SK-N-SH (cell line): ENCODE measurements at places on chromosomes 1 and 21.

DNA sequence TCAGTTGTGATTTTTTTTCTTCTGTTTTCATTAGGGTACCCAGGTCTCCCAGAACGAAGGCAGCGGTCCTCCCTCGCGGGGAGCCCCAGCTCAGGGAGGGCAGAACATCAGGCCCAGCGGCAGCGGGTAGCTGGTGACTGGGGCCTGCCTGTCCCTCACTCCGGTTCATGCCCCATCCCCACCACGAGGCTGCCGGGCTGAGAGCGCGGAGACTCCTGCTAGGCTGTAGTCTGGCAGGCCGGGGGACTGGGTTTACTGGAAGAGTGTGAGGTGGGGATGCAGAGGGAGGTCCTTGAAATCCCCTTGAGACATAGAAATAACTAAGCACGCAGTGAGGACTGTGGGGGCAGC, 10.5 kb downstream of the BRINP2 start:
- peak; percentile 51 for DNase-seq

DNA sequence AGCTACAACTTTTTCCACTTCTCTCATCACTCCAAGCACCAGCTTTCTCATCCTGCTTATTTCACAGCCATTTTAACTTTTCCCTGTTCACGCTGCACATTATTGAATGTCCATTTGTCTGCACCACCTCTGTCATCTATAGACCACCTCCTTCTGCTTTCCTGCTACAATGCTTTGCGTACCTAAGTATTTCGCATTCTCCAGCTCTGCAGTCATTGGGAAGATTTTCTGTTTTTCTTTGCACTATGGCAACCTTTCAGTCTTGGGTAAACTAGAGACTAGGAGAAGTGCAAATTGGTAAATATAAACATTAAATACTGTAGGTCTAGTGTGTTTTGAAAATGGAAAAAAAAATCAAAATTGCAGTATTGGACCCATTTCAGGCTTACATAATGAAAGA, 835 bp downstream of the CCDC30 start:
- DNase-seq, result no peak

DNA sequence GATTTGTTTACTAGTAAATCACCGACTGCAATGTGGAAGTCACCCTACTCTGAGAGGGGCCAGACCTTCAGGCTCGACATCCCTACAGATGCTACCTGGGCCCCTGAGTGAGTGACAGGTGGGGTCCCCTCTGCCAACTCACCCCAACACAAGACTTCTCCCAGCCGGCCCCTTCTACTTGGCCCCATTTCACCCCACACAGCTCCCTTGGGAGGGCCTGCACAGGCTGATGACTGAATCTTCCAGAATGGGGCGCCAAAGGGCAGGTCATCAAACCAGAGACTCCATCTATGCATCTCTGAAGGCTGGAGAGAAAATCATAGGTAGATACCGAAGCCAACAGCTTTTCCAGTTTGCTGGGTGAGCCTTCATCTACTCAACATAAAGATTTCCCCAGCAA, 9.4 kb upstream of the S100A8 start:
- no peak for DNase-seq

DNA sequence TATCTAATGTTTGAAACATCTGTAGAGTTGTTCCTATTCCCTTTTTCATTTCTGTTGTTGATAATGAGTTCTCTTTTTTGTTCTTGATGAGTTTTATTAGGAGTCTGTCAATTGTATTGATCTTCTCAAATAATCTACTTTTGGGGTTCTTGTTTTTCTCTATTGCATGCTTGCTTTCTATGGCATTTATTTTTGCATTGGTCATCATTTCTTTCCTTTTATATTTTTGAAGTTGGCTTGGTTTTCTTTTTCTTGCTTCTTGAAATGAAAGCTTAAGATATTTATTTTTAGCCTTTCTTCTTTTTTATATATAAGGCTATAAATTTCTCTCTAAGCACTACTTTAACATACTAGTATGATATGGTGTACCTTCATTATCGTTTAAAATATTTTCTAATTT, 381.8 kb downstream of the NPHP4 start:
- no peak for DNase-seq

DNA sequence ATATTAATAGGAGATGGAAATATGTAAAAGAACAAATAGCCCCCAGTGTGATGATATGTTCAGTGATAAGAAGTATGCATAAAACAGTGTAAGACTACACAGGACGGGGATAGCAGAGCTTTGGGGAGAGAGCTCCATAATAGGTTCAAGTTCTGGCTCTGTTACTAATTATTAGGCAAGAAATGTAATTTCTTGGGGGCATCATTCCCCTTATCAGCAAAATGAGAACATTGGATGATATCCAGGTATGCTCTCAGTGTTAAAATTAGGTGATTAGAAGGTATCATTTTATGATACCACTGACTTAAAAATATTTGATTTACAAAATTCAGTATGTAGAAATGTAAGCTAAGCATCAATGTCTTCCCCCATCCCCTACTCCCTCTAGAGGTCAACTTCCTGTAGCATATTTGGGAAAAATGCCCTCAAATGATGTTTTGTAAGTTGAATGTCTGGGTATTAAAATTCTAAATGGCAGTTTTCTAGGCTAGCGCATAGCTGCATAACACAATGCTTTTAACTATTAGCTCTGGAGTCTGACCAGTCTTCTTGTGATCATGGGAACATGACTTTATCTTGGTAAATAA, 585.7 kb upstream of the CAMK1G start:
- DNase-seq, result peak; percentile 53

DNA sequence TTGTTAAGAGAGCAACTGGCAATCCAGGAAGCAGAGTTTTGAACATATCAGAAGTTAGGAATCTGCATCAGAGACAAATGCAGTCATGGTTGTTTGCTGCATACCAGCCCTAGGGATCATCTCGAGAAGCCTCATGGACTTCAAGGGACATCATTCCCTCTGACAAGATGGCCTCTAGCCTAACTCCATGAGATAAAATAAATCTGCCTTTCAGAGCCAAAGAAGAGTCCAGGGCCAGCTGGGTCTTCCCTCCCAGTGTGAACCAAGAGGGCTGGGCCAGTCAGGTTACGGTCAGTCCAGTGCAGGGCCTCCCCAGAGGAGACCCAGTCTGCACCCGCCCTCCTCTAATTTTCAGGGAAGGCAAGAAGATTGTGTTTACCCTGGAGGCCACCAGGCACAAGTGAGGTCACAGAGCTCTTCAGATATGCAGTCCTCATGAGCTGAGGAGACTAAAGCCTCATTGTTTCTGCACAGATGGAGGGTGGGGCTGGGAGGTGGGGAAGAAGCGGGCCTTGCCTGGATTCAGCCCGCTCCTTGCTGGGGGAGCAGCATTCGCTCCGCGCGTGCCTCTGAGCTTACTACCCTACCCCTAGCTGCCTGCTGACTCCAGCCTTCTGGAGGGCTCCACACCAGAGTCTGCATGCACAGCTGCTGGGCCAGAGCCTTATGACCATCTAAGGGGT, 52.8 kb downstream of the CAPN2 start:
- no peak for DNase-seq

DNA sequence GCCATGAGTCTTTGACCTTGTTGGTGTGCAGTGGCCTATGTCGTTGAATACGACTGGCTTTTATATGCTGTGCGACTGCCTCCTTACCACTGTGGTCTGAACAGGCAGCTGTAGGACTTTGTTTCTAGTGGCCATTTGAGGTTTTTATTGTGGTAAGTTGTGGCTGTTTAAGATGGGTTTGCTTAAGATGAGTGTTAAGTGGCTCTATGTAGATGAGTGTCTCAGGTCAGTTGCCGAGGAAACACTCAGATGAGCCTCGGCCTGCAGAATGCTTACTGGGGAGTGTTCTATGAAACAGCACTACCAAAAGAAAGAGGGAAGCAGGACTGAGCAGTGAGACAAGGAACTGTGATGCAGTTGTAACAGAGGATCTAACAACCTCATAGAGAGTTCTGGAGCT, 14.9 kb upstream of the CD1C start:
- no peak for DNase-seq

DNA sequence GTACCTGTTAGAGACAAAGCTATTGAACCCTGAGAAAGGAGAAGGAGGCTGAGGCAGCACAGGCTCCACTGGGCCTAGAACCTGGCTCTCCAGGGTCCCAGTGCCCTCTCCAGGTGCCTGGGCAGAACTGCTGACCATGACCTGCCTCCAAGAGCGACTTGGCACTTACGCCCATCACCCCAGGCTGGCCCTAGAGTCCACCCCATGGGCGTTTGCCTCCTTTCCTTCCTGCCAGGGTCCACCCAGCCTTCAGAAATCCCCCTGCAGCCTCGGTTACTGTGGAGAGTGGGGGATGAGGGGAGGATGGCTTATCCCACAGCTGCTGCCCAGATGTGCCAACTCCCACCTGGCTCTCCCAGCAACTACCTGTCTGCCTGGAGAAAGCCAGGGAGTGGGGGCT, 14.7 kb upstream of the C1QA start:
- DNase-seq, result no peak

DNA sequence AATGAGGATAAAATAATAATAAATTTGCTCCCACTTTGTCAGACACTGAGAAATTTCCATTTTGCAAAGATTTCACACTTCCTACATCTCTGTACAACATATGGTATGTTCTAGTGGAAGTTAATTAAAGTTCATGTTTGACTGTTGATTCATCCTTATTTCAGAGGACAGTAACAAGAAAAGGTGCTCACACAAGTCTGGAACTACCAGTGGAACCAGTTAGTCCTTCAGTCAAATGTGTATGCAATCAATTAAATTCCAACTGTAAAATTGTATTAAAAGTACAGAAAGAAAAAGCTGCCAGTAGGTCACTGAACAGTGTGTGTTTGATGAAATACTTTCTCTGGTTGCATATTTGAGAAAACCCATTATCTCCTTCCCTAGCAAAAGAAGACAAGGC, 496.0 kb upstream of the PKN2 start:
- no peak for DNase-seq

DNA sequence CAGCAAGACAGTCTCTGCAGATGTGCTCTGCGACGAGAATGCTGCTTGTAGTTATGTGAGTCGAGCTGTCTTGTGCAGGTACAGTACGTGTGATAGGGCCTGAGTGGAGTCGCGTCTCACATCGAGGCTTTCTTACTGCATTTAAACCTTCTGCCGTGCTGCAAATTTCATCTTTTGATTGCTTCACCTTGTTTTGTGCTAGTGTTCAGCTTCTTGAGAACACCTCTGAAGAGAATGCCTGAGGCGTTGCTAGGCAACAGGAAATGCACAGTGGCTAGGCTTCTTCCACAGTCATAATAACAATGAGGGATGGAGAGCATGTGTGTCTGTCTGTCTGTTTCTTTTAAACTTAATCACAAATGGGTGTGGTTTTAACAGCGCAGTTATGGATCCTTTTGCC, 52.9 kb downstream of the MRPS6 start:
- no peak for DNase-seq
